NCI-H69 (cell line): ENCODE measurements at places on chromosomes 16 and 17.

DNA sequence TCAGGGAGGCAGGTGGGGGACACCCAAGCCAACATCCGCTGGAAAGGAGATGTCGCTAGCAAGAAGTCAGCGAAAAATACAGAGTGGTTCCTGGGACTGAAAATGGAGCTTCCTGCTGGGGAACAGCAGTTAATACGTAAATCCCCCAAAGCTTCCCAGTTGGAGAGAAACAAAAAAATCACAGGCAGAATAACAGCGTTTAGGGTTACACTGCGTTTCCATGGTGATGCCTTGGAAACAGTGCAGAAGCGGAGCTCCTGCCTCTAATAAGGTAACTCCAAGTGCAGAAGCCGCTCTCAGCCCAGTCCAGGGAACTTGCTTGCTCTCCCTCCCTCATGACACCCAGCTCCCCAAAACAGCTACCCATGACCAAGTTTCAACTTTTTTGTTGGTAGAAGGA lies 73.4 kb downstream of the PLD6 start:
- DNase-seq, result no peak

GRCh38 chr17:82793974-82794630 lies 42.2 kb downstream of the TBCD start:
- no peak for DNase-seq

GRCh38 chr16:57940382-57940966 lies 30.5 kb downstream of the CNGB1 start:
- no peak for DNase-seq

GRCh38 chr16:70473446-70474319 lies 19.3 kb downstream of the FCSK start:
- DNase-seq, result peak; percentile 4

DNA sequence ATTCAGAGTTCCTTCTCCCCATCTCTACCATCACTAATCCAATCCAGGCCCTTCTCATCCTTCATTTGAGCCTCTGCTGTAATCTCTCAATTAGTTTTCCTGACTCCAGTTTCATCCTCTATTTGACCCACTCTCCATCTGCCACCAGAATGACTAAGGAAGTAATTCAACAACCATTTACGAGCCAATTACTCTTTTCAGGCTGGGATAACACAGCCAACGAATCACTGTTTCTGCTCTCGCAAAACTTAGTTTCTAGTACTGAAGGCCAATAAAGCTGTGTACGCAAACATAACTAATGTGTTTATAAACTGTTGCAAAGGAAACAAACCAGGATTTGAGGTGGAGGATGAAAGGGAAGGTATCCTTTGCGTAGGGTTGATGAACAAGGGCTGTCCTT lies 53.7 kb downstream of the MAP2K6 start:
- DNase-seq, result no peak

GRCh38 chr17:38897176-38897575 lies 27.3 kb downstream of the LASP1 start:
- no peak for DNase-seq

DNA sequence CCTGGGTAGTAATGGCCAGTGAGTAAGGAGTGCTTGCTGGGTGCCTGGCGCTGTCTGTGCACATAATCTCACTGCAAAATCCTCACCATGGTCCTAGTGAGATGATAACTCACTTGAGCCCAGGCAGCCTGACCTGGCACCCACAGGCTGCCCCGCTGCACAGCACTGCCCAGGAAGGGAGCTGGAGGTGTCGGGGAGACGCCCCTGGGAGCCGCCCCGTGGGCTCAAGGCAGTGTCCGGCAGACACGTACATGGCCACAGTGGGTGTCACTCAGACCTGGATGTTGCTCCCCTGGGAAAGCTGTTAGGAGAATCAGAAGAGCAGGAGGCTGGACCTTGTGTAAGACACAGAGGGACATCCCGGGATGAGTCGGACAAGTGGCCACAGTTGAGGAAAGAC lies 44.2 kb downstream of the BEAN1 start:
- DNase-seq, result no peak

DNA sequence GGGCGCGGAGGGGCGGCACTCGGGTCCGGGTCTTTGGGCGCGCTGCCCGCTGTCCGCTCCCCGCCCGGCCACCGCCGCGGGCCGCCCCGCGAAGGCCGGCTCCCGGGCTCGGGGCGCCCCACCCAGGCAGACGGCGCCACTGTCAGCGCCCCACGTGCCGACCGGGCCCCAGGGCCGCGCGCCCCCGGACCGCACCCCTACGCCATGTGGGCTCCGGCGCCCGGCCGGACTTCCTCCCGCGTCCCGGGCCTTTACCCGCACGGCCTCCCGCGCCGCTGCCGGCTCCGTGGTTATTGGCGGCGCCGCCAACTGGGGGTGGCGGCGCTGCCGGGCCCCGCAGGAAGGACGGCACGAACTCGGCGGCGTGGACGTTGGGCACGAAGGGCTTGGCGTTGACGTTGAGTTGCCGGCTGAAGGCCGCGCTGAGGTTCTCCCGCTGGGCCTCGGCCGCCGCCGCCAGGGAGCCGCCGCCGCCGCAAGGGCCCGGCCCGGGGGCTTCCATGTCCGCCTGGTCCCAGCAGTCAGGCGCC lies 577 bp downstream of the GSPT1 start:
- DNase-seq, result peak; percentile 70

- no peak for DNase-seq
Measured at GRCh38 chr16:83843657-83844056, 35.9 kb downstream of the HSBP1 start.

- no peak for DNase-seq
Measured at GRCh38 chr16:74372369-74372768, 3.7 kb upstream of the NPIPB15 start.

GRCh38 chr17:82175201-82175600 lies 37.4 kb downstream of the CCDC57 start:
- DNase-seq, result peak; percentile 37

GRCh38 chr17:21419299-21420239 lies 43.4 kb downstream of the KCNJ12 start:
- no peak for DNase-seq

GRCh38 chr16:64445245-64445644 lies 676.6 kb downstream of the CDH11 start:
- DNase-seq, result peak; percentile 94
